Stimulated activated naive CD4-positive, alpha-beta T cell (primary cell): ENCODE measurements at places on chromosomes 7 and 10.

DNA sequence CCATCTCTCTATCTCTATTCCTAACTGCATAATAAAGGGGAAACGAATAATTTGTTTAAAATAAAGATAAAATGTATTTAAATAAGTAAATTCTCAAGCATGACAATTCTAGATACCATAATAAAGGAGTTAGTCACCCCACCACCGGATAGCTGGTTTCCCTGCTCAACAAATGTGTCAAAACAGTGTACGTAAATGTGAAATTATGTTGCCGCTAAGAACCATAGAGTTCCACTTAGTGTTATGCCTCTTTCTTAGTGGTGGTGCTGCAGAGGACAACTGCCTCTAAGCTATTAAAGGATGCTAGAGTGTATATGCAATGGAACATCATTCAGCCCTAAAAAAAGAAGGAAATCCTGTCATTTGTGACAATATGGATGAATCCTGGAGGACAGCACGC, 42.4 kb downstream of the SMKR1 start:
- no peak for DNase-seq

- DNase-seq = no peak
These were observed 18.0 kb upstream of the XPNPEP1 start for GRCh38 chr10:109941236-109941862.

DNA sequence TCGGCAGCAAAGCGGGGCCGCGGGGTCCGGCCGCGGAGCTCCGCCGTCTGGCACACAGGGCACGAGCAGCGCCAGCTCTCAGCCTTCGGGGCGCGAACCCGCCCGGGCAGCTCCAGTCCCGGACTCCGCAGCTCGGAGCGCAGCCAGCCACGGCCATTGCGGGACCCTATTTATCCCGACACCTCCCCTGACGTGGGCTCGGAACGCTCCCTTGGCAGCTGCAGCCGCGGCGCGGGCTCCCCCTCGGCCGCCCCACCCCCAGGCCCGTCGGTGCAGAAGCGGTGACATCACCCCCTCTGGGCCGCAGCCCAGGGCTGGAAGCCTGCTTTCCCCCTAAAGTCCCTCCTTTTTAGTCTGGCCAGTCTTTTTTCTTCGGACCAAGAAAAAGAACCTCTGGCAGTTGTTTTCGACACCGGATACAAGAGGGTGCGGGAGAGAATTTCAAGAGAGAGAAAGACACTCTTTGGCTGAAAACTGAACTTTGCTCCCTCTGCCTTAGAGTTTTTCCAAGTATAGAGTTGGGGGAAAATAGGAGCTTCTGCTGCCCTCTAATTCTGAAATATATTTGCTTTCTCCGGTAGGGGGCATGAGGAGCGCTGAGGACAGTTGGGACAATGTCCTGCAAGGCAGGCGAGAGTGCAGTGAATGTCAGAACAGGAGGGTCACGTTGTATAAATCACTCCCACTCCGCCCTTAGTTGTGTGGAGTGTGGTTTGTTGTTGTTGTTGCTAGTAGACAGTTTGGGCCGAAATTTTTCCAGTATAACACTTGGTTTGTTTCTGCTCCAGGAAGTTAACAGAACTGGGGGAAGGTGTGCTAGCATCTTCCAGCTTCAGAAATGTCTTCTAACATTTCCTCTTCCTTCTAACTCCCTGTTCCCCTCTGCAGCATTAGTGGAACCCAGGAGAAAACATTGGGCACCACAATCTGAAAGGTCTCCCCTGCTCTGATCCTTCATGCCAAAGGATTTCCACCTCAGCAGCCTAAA, at the start of gene SFRP4:
TSS of gene SFRP4 (minus strand) at position 145 of the 988 bp plus-strand sequence. CDS start 280 bp downstream, outside the sequence.
- no peak for DNase-seq

GRCh38 chr10:109678857-109679256, 244.5 kb downstream of the XPNPEP1 start:
- DNase-seq = no peak

DNA sequence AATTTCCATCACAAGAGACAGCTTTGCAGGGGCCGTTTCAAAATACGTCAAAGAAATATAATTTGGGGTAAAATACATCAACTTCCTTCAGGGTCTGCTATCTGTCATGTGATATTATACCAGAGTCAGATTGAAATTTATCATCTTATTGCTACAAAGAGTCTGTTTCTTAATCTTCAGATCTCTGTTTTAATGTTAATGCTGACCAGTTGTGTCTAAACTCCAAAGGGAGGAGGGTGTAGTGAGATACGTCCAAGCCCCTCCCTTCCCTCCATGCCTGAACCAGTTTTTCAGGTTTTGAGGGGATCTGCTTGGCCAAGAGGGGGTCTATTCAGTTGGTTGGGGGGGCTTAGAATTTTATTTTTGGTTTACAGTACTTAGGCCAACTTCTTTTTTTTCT, 891.6 kb downstream of the GRM8 start:
- DNase-seq = no peak

- no peak for DNase-seq
These were observed 11.5 kb downstream of the CREB3L2 start for GRCh38 chr7:137990251-137990941.

- no peak for DNase-seq
These were observed 7.2 kb downstream of the NOM1 start for GRCh38 chr7:156956727-156957126.

- no peak for DNase-seq
These were observed 448 bp upstream of the PTER start for GRCh38 chr10:16436367-16436757.

GRCh38 chr7:93927585-93927984, 6.0 kb downstream of the GNG11 start:
- no peak for DNase-seq

DNA sequence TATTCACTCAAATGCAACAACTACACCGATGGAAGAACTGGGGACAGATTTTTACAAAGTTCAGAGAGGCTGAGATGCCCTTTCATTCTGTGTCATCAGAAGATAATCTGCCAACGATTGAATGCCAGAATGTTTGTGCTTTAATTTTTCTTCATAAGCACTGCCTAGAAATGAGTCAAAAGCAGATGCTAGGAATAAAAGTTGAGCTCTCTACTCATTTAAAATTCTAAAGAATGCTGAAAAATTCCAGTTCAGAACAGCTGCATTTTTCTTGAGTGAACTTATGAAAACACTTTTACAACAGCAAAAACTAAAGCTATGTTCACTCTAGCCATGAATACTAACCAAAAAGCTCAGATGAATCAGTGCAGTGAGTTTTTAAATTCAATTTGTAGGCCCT, 22.3 kb upstream of the FAM133B start:
- no peak for DNase-seq

GRCh38 chr7:142496545-142496991, 238.7 kb upstream of the PRSS58 start:
- no peak for DNase-seq

- no peak for DNase-seq
These were observed 10.2 kb downstream of the OGDHL start for GRCh38 chr10:49751636-49752510.

GRCh38 chr7:68009716-68010115, 1013.1 kb downstream of the TYW1 start:
- no peak for DNase-seq

- DNase-seq = no peak
These were observed 121.0 kb downstream of the GNAI1 start for GRCh38 chr7:80255656-80256055.

- DNase-seq = no peak
These were observed 66.7 kb upstream of the FAM20C start for GRCh38 chr7:125661-126060.

DNA sequence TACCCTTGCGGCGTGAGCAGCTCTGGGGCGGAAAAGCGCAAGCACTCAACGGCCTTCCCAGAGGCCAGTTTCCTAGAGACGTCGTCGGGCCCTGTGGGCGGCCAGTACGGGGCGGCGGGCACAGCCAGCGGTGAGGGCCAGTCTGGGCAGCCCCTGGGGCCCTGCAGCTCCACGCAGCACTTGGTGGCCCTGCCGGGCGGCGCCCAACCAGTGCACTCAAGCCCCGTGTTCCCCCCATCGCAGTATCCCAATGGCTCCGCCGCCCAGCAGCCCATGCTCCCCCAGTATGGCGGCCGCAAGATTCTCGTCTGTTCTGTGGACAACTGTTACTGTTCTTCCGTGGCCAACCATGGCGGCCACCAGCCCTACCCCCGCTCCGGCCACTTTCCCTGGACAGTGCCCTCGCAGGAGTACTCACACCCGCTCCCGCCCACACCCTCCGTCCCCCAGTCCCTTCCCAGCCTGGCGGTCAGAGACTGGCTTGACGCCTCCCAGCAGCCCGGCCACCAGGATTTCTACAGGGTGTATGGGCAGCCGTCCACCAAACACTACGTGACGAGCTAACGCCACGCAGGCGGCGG, 12.6 kb downstream of the TRIM8 start:
- DNase-seq = no peak

GRCh38 chr10:48612236-48612943, 7.5 kb upstream of the ARHGAP22 start:
- no peak for DNase-seq

DNA sequence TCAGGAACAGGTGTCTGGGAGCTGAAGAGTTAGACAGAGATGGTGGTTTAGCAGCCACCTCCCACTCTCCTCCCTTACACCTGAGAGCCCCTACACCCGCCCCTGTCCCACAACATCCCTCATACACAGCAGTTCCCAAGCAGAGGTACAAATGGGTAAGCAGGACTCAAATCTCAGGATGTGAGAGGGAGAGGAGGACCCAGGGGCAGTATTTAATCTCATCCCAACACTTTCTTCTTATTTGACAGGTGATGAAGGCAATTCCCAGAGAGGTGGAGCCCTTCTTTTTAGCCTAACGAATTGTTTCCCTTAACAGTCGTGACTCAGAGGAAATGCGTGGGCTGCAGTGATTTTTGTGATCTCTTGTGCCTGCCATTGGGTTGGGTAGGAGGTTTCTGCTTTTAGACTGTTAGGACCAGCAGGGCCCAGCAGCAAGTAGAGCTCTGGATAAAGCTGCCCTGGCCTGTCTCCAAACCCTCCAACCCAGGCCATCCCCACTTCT, 191.3 kb downstream of the HECW1 start:
- no peak for DNase-seq

DNA sequence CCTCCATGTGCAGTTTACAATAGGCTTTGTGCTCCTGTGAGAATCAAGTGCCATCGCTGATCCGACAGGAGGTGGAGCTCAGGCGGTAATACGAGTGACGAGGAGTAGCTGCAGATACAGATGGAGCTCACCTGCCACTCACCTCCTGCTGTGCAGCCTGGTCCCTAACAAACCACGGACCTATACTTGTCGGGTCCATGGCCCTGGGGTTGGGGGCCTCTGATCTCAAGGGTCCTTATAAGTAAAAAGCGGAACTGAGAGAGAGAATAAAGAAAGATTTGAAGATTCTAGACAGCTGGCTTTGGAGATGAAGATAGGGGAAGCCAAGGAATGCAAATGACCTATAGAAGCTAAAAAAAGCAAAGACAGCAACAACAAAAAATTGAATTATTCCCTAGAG, 130.6 kb downstream of the PLXDC2 start:
- DNase-seq = no peak

DNA sequence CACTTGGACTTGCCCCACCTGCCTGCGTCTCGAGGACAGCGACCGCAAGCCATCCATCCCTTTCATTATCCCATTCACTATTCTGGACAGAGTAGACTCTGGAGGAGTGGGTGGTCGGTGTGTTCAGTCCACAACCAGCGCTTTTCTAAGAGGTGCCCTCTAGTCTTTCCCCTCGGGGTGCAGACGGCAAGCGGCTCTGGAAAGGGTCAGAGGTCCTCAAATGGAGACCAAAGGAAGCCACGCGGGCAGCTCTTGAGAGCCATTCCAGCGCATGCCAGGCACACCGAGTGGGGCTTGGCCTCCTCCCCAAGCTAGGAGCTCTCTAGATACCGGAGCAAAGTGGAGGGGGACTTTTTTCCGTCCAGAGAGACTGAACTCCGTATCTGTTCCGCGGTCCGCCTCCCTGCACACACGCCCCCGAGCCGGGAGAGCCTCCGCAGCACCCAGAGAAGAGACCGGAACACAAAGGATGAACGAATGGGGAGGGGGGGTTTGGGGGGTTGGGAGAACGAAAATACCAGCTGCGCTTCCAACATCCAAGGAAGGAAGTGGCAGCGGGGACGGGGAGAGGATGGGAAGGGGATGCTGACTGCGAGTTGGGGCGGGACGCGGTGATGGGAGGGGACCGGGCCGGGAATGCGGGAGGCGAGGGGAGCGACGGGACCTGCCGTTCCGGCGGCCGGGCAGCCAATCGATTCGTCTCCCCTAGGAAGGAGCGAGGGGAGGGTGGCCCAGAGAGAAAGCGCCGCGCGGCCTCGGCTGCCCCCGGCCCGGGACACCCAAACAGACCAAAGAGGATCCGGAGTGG, 515 bp downstream of the GSDME start:
- no peak for DNase-seq

DNA sequence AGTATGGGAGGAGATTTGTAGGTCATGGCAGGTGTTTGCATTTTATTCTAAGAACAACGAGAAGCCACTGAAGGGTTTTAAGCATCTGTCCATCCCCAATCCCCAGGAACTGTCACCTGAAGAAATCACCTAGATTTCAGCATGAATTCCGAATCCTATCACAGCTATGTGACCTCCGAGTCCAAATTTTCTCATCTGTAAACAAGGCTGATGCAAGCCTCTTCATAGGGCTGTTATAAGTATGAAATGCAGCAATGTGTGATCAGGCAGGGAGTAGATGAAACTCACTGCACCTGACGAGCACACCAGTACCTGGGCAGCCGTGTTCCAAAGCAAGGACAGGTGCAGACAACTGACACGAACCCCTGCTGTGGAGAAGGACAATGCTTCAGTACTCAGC, 14.0 kb downstream of the HABP2 start:
- no peak for DNase-seq

GRCh38 chr10:16902606-16903005, 85.4 kb upstream of the RSU1 start:
- DNase-seq = no peak

GRCh38 chr7:64613653-64614052, 50.8 kb upstream of the ZNF680 start:
- no peak for DNase-seq

GRCh38 chr7:74587435-74588126, 69.9 kb upstream of the GTF2I start:
- DNase-seq = no peak

DNA sequence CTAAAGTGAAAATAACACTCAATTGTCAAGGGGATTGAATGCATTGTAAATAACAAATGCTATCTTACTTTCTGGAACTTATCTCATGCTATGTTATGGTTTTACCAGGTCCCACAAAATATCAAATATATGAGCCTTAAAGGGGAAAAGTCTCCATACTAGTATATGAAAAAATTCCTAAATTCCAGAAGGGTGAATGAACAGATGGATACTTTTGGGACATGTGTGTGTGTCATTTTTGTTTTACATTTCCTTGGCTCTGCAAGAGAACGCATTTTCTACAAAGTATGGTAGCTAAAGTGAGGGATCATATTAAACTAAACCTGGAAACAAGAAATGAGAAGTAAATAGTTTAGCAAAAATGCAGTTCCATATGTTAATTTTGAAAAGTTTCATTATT, 682.8 kb downstream of the INHBA start:
- no peak for DNase-seq

DNA sequence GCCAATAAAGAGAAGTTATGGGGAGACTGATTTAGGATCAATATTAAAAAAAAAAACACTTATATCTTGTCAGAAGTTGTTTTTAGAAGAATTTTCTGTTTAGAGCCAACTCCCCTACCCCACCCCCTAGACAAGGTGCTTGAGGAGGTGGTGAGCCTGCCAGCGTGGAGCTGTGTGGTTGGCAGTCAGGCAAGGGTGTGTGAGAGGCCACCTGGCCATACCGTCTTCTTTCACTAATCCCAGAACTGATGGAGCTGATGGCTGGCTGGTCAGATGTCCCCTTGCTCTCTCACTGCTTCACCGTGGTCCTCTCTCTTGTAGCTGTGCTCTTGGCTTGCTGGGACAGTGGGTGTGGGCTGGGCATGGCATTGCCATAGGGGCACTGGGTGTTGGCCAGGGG, 34.3 kb downstream of the NACAD start:
- no peak for DNase-seq

- no peak for DNase-seq
These were observed 173.8 kb downstream of the TRIL start for GRCh38 chr7:28784171-28784902.
